ENCODE measurements at places on chromosomes 12 and 14. TPM values are rescaled to one million over a fixed set of nuclear protein-coding genes. Genes with fewer than 3 reads are reported as not detected.

TAS2R7 gene
- total RNA-seq, result not detected

ARHGEF40 gene
- total RNA-seq, result 81.1 TPM

ZNF740 gene
- 39.7 TPM for total RNA-seq

PTGER2 gene
- 10.9 TPM for total RNA-seq

ASB2 gene
- 1.2 TPM for total RNA-seq

SAMD15 gene
- 1.5 TPM for total RNA-seq

RNF31 gene
- total RNA-seq, result 60.0 TPM

DNA sequence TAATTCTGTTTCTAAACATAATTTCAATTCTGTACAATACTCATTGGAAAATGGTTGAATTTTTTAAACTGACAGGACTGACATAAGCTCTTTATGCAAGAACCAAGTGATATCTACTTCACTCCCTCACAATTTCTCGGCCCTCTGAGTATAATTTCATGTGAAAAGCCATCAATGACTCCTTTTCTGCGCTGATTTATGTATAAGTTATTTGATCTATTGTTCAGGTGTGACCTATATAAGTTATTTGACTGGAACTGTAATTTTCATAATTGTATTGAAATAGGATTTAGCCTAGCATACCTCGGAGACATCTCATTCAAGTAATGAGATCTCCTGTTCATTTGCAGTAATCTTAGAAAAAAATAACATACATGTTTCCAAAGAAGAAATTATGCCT lies 184.4 kb downstream of the SYT1 start:
- no peak for DNase-seq

DNA sequence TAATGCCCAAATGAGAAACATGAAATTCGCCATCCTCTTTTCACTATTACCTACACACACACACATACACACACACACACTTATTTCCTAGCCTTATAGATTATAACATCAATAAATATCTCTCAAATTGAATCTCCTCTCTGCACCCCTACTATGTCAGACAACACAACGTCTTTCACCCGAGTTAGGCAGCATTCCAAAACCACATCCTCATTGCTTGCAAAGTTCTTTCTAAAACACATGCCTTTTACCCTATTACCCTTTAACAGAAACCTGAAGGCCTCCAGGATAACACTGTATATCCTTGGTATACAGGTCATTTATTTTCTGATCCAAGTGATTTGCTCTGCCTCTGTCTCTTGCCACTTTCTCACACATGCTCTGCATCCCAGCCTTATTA lies 56.3 kb downstream of the KCNH5 start:
- DNase-seq, result no peak

DNA sequence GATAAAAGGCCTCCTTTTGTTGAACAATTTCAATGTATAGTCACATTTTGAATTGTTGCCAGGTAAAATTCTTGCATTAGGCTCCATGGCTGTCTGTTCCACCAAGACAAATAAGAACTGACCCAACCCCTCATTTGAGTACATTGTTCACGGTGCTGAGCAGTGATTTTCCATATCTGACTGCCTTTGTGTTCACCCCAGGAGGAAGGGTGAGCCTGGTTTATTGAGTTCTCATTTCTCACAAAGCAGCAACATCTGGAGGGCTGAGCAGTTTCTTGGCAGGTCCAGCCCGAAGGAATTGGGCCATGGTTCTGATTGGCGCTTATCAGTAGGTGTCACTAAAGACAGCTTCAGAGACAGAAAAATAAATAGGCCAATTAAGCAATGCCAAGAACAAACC lies 149.1 kb downstream of the BMP4 start:
- DNase-seq, result no peak

DNA sequence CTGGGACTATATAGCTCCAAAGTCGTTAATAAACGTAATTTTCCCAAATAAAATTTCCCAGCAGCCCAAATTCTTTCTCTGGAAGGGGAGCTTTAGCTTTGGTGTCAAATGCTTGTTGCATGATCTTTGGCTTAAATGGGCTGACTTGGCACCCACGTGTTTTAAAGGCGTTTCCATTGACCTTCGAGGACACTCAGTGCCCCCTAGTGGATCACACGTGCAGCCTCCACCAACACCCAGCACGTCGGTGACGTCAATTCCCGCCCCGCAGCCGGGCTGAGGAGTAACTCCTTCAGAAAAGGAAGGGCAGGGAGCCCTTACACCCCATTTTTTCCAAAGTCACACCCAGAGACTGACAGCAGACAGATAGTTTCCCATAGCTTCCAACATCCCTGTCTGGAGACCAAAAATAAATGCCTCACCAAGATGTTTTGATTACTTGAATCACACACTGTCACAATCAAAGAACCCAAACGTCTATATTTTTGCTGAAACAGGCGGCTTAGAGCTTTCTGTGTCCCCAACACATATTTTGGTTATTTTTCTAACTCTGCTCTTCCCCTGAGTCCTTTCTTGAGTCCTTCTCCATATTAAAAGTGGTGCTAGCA lies 707.9 kb downstream of the AACS start:
- no peak for DNase-seq

DNA sequence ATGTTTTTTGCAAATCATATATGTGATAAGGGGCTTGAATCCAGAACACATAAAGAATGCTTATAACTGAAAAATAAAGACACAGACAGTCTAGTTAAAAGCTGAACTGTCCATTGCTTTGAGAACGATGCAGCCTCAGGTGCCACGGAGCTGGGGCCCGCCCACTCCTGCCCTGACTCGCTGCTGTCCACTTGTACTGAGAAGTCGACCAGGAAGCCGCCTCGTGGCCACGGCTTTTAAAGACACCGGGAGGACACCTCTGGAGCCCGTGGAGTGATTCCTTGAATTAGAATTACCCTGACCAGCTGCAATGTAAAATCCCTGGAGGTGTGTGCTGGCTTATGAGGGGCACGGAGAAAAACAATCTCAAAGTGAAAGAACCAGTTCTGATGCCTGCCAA lies 23.9 kb upstream of the TEX22 start:
- DNase-seq, result no peak

GRCh38 chr12:49680075-49680474 lies 27.1 kb downstream of the FMNL3 start:
- no peak for DNase-seq

DNA sequence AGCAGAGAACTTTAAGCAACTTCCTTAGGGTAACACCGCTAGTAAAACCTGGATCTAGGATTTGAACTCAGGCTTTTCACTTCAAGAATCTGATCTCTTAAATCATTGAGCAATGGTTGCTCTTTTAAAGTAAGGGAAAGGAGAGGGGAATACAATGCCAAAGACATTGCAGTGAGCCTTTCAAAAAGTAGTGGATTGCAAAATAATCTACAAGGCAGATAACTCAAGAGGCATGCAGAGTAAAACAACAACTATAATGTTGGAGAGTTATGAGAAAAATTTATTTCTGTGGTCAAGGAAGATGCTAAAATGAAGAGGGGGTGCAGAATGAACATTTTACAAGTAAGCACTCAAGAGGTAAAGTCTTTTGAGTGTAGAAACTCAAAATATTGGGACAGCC lies 432.6 kb downstream of the C12orf50 start:
- DNase-seq, result no peak

GRCh38 chr12:132921685-132922084 lies 34.3 kb upstream of the CHFR start:
- no peak for DNase-seq

- DNase-seq, result no peak
Observed at GRCh38 chr14:71400871-71401321, 493.6 kb downstream of the PCNX1 start.

- DNase-seq, result no peak
Observed at GRCh38 chr12:39443929-39444209, 949 bp upstream of the KIF21A start.

DNA sequence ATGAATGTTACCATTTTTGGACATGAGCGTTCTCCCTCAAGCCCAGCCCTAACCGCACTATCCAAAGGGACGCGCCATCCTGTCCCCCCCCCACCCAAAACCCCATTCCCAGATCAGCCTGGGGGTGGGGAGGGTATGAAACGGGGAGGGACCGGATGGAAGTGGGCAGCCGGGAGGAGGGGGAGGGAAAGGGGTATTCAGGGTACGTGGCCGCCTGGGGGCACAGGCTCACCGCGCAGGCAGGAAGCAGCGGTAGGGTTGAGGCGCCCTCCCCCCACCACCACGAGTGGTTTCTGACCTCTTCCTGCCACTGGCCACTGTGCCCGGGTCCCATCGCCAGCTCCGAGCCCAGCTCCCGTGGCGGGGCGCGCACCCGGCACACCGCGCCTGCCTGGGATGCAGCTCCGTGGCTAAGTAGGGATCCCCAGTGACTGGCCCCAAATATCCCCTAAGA lies 1.4 kb downstream of the ACTN1 start:
- no peak for DNase-seq

GRCh38 chr14:79809849-79810612 lies 401.3 kb downstream of the DIO2 start:
- no peak for DNase-seq

- DNase-seq, result no peak
Observed at GRCh38 chr14:52007211-52007610, 17.9 kb downstream of the RTRAF start.

DNA sequence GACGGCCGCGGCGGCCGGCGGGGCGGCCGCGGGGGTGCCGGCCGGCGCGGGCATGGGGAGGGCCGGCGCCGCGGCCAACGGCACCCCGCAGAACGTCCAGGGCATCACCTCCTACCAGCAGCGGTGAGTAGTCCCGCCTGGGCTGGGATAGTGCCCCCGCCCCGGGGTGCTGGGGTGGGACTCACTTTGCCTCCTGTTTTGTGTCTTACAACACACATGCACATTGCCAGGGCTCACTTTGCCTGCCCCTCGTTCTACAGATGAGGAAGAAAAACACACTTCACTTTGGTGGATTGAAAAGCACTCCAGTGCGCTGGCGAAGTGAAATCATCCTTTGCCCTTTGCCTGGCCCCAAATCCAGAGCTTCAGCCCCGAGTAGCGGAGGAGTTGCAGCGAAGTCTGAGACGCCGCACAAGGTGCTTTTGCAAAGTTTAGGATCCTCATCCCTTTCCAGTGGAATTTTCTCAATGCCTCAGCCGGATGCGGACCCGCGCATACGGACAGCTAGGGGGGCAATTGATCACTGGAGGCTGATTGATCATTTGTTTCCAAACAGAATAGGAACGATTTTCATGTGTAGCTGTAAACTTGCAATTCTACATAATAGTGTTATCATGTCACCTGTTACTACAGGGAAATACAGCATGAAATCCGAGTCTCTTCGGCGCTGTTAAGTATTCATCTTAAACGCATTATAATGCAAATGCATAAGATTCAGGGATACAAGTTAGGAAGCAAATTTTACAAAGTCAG lies 3.6 kb upstream of the NPAS3 start:
- DNase-seq, result no peak

DNA sequence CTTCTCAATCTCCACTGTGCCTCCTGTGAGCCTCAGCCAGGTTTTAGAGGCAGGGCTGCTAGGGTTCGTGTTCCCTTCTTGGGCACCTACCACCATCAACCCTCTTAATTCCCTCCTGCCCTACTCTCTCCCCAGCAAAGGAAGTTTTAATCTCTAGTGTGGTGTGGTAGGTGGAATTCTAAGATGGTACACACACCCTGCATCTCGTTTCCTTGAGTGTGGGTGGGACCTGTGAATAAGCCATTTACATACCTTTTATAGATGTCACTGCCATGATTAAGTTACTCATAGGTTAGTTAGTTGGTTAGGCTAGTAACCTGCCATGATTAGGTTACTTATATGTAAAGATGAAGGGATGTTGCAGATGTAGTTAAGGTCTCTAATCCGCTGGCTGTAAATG lies 114.8 kb upstream of the VRK1 start:
- DNase-seq, result no peak

GRCh38 chr12:97404543-97404942 lies 58.1 kb upstream of the RMST start:
- no peak for DNase-seq

DNA sequence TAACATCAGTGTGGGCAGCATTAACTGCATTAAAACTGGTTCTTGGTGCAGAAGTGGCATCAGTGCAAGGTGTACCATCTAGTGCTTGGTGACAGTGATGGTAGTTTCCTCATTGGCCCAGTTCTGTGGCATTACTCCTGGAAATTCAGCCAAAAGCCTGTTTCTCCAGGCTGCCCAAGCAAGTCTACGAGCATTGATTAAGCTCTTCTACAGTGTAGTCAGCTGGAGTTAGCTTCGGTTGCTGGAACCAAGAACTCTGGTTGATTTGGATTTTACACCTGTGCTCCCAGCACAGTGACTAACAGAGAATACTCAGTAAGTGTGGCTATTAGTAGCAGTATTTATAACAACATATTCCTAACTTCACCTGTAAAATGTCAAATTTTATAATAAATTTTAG lies 84.9 kb upstream of the ZDHHC17 start:
- no peak for DNase-seq

GRCh38 chr12:110183386-110183785 lies 59.2 kb downstream of the IFT81 start:
- DNase-seq, result no peak

GRCh38 chr14:100577321-100577985 lies 9.8 kb downstream of the BEGAIN start:
- DNase-seq, result peak; percentile 87

DNA sequence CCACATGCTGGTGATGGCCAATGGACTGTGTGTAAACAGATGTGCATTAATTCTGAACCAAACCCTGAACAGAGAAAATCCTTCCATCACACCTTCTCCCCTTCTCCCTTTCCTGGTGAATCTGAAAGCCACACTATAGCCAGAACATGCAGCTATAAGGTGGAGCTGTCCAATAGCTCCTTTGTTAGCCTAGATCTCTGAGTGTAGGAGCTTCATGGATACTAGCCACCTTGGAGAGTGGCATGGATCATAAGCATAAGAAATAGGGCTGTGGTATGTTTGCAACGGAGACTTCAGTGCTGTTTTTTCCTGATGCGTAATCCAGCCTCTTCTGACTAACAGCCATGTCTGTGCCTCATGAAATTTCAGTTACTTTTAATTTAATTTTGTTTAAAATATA lies 364.5 kb downstream of the BTG1 start:
- DNase-seq, result no peak

GRCh38 chr14:50612806-50613205 lies 52.9 kb downstream of the ATL1 start:
- DNase-seq, result no peak

All from mesenteric fat pad (tissue), 1 donor.